ENCODE measurements at places on chromosomes 4 and X.

DNA sequence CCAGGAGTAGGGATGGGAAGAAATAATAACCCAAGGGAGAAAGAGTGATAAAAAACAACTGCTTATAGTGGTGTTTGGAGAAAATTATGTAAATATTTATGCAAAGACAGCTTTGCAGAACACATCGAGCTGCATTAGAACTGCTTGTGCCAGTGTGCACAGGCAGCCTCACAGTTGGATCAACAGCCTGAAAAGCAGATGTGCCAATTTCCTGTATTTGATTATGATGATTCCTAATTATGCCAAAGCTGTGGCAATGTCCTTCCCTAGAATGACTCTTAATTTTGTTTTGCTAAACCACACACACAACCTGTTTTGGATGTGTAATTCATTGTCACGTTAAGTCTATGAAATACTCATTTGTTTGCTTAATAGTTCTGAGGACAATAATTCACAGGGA, 30.6 kb upstream of the ANTXR2 start:
- DNase-seq = no peak

- no peak for DNase-seq
Measured at GRCh38 chr4:112199041-112199440, 32.5 kb upstream of the AP1AR start.

DNA sequence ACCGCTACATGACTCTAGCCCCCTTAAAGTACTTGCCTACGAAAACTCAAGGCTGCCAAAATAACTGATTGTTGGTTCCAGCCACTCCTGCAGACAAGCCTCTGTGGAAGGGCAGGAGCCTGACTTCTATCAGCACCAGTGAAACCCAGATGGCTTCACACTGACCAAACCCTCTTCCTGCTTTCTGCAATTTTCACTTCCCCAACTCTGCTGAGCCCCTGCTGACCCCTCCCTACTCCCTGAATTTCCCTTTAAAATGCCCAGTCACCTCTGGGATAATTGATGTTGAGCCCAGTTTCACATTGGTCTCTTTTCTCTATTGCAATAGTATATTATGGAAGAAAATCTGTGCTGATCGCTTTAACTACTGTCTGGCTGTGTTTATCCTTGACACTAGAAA, 61.6 kb upstream of the STS start:
- DNase-seq = no peak

DNA sequence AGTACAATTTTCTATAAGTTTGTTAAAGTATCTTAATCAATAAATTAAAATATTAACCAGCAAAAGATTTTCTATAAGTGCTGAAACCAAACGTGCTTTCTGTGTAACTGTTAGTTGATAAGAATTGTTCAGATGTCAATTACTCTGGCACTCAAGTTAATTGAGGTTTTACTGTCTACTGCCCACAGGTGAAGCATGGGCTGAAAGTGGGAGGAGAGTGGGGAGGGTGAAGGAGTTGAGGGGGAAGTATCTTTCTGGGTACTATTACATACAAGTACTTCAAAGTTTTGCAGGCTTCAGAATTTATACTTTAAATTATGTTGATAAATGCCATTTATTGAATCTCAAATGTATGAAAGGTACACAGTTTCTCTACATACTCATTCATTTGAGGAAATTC, 19.1 kb upstream of the CXCL3 start:
- no peak for DNase-seq

GRCh38 chr4:94463771-94464170, 12.0 kb downstream of the PDLIM5 start:
- no peak for DNase-seq

DNA sequence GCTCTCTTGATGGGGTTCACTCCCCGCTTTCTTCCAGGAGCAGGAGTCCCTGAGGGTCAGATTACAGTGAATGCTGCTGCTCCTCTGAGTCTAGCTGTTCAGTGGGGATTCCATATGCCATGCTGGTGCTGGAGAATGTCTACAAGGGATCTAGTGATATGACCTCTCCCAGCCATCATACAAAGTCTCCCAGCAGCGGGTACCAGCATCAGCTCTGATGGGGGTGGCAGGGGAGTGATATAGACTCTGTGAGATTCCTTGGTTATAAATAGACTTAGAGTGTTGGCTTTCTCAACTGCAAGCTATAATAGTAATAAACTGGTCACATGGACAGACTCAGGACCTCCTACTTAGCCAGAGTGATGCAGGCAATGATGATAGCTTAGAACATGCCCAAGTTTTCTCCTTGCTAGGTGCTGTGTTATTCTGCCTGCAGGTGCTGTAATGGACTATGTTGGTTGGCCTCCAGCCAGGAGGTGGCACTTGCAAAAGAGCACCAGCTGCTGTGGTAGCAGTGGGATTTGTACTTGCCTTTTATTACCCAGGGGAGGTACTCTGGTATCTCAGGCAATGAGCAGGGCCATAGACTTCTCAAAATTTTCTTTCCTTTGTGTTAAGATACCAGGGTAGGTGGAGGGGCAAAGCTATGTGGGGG, 202.9 kb downstream of the CHIC1 start:
- no peak for DNase-seq

- DNase-seq = no peak
Measured at GRCh38 chr4:178693816-178694215, 1251.6 kb upstream of the AGA start.

- DNase-seq = no peak
Measured at GRCh38 chr4:34417160-34417559, 1827.2 kb downstream of the ARAP2 start.

DNA sequence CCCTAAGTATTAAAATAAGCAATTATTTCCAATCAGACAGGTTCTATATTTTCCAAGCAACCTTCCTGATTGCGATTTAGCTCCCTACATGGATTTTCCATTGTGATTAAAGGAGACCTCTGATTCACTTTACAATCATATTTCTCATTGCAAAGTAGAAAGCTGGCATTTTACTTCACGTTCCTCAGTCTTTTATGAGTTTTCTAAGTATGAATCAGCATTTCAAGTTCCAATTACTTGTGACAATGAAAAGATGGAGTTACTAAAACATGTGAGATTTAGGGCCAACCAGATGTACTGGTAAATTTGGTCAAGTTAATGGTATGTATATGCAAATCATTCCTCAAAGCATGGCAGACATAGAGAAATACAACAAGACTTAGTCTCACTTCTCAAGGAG, 206.2 kb downstream of the KCNIP4 start:
- no peak for DNase-seq

GRCh38 chr4:73066928-73067327, 2.6 kb downstream of the COX18 start:
- no peak for DNase-seq

Data from hypothalamus (tissue), 51 donors.